GM23248 (cell line): ENCODE measurements at places on chromosomes 2 and 18. TPM values are rescaled to one million over a fixed set of nuclear protein-coding genes. Genes with fewer than 3 reads are reported as not detected.
A peak's percentile ranks its signal among the peaks of the same experiment; 100 is the strongest.

DNA sequence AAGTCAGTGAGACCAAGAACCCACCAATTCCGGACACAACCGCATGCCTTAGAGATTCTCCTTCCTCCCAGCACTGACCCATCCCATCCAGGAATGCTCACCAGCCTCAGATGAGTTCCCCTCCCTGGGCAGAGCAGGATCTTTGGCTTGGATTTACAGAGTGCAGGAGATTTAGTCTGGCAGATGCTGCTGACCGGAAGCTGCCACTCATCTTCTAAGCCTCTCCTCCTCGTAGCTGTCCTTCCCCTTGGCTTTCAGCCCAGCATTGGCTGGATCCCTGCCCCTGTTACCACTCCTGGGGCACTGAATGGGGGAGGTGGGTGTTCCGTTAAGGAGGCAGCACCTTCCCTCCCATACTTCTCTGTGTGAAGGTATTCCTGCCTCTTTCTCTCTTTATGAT, 53.2 kb downstream of the VWA3B start:
- H3K4me3 ChIP-seq, result no peak overlapping the region
- H3K27ac ChIP-seq, result no peak overlapping the region
- H3K4me1 ChIP-seq, result no peaks in the 10 kb centered on the region
- DNase-seq, result no peak
- no peaks in the 10 kb centered on the region for H3K27me3 ChIP-seq
- no peaks in the 10 kb centered on the region for H3K36me3 ChIP-seq

DNA sequence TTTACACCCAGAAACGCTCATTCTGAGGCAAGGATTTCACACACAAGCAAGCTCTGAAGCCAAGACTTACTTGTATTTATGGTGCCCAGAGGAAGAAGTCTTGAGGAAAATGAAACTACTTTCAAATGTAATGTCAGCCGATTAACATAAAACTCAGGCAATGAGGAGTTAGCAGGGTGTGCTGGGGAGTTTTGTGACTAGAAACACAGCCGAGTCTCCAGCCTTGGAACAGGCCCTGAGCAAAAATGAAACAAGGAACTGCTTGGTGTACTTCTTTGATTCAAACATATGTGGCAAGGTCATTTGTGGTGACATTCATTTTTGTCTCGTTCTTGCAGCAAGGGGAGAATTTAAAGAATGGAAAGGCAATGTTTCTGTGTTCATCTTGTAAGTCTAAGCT, 4.5 kb downstream of the DYTN start:
- 0 out of 2 replicates have a peak overlapping the region, but pooled peaks have one; percentile 29 for H3K4me3 ChIP-seq
- H3K27ac ChIP-seq, result no peak overlapping the region
- no peaks in the 10 kb centered on the region for H3K36me3 ChIP-seq
- no peak for DNase-seq
- H3K4me1 ChIP-seq, result no peaks in the 10 kb centered on the region

DNA sequence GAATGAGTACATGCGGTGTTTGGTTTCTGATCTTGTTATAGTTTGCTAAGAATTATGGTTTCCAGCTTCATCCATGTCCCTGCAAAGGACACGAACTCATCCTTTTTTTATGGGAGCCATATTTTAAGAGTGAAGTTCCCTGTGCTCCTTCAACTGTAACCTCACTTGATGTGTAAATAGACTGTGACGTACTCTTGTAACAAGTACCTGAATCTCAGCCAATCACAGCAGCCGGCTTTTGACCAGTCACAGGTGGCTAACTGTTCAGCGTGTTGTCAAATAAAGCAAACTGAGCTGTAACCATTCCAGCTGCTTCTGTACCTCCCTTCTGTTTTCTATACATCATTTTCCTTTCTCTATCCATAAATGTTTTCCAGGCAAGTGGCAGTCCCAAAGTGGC, 774.3 kb upstream of the HS6ST1 start:
- no peak overlapping the region for H3K27ac ChIP-seq
- DNase-seq, result no peak
- no peak overlapping the region for H3K4me3 ChIP-seq
- no peaks in the 10 kb centered on the region for H3K36me3 ChIP-seq
- no peaks in the 10 kb centered on the region for H3K4me1 ChIP-seq

- peaks cover 4% of the 10 kb centered on the region; the same call in 1 of the 2 replicates for H3K4me1 ChIP-seq
- no peak overlapping the region for H3K27ac ChIP-seq
- H3K27me3 ChIP-seq, result no peaks in the 10 kb centered on the region
- H3K4me3 ChIP-seq, result no peak overlapping the region
- no peaks in the 10 kb centered on the region for H3K36me3 ChIP-seq
These were observed 73.6 kb upstream of the NCK2 start for GRCh38 chr2:105671156-105671555.

Gene TUBA3E
- not detected in 2 replicates for polyA plus RNA-seq

Gene TSPYL6
- not detected in 2 replicates for polyA plus RNA-seq

Gene SLC20A1
- 191 and 193 TPM in 2 replicates for polyA plus RNA-seq

Gene SLC14A1
- 0.29 and 0.53 TPM in 2 replicates for polyA plus RNA-seq

Gene ABCG5
- polyA plus RNA-seq, result not detected in 2 replicates

Gene STPG4
- not detected in 2 replicates for polyA plus RNA-seq
